Fibroblast of mammary gland (primary cell): ENCODE measurements at places on chromosomes 2 and 18.

GRCh38 chr2:65922030-65922429 is 489.6 kb upstream of the SPRED2 start:
- no peak for DNase-seq

DNA sequence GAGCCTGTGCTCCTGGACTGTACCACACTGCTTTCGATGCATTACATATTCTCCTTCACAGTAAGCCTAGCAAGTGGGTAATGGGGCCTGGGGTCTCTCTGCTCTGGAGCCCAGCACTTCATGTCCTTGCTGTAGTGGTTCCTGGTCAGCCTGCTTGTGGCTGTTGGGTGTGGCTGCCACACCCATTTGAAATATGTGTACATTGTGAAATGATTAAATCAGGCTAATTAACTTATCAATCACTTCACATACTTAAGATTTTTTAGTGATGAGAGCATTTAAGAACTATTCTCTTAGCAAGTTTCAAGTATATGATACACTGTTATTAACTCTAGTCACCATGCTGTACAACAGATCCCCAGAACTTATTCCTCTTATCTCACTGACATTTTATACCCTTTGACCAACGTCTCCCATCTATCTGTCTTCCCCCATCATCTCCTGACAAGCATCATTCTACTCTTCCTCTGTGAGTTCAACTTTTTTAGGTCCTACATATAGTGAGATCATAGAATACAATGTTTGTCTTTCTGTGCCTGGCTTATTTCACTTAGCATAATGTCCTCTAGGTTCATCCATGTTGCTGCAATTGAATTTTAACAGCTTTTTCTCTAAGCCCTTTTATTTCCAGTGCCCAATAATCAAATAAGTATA is 92.1 kb downstream of the LYPD6 start:
- no peak for DNase-seq

GRCh38 chr2:55985406-55985805 is 61.8 kb upstream of the EFEMP1 start:
- no peak for DNase-seq

GRCh38 chr2:8437228-8437948 is 244.5 kb upstream of the ID2 start:
- no peak for DNase-seq

DNA sequence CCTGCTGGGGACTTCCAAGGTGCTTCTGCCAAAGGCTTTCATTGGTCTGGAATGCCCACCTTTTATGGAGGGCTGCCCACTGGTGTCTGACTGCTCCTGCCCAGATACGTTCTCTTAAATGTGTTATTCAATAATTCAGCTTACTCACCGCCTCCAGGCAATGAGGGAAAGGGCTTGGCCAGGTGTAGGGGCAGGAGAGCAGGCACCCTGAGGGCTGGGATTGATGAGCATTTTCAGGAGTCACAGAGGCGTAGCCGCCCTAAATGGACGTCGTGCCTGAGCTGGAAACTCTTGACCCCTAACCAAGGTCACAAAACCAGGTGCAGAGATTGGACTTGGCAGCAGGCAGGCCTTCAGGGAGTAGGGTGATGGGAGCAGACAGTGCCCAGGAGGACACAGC is 26.8 kb downstream of the MAL start:
- no peak for DNase-seq

- no peak for DNase-seq
Measured at GRCh38 chr18:77762642-77763041, 513.0 kb downstream of the GALR1 start.

DNA sequence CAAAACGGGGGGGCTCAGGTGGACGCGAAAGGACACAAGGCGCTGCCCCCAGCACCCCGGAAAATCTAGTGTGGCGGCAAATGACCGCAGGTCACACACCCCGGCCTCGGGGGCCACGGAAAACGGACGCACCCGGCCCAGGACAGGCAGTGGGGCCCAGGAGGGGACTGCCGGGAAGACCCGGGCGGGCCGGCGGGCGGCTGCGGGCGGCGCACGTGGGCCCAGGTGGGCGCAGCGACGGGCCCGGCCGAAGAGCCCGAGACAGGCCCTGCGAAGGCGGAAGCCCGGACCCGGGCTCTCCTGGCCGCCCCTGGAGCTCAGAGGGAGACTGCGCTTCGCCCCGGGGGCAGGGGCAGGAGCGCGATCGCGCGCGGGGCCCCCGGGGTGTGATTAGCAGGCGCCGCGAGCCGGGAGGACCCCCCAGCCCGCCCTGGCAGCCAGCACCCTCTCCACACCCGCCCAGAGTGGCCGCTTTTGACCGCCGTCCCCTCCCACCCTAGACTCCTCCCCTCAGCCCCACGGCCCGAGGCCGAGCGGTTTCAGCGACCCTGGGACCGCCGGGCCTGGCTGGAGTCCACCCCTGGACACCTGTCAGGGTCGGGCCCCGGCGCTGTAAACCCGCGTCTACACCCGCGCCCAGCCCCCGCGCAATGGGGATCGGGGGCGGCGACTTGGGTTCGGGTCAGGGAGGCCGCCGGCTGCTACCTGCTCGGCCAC is 773 bp downstream of the MBP start:
- no peak for DNase-seq
